ENCODE measurements at places on chromosomes 4 and X. TPM values are rescaled to one million over a fixed set of nuclear protein-coding genes. Genes with fewer than 3 reads are reported as not detected.

DNA sequence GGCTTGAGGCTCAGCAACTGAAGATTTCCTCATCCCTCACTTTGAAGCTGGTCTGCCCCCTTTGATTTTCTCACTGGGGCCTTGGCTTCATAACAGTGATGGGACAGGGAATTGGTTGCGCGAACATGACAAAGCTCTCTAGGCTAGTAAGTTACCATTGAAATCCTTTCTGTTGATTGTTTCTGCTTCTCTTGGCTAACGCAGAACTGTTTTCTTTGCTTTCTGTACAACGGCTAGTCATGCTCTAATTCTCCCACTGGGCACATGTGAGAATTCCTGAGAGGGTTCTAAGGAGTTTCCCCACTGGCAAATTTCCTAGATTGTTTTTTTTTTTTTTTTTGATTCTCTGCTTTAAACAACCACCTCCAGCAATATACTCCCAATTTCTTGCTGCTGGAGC, 738.6 kb downstream of the PCDH7 start:
- no peak for DNase-seq

GRCh38 chr4:181971973-181972372, 271.2 kb upstream of the TENM3 start:
- DNase-seq = peak; percentile 80

- no peak for DNase-seq
Measured at GRCh38 chr4:85964298-85964697, 395.6 kb downstream of the MAPK10 start.

- DNase-seq = no peak
Measured at GRCh38 chrX:113651306-113651705, 810.7 kb upstream of the AMOT start.

DNA sequence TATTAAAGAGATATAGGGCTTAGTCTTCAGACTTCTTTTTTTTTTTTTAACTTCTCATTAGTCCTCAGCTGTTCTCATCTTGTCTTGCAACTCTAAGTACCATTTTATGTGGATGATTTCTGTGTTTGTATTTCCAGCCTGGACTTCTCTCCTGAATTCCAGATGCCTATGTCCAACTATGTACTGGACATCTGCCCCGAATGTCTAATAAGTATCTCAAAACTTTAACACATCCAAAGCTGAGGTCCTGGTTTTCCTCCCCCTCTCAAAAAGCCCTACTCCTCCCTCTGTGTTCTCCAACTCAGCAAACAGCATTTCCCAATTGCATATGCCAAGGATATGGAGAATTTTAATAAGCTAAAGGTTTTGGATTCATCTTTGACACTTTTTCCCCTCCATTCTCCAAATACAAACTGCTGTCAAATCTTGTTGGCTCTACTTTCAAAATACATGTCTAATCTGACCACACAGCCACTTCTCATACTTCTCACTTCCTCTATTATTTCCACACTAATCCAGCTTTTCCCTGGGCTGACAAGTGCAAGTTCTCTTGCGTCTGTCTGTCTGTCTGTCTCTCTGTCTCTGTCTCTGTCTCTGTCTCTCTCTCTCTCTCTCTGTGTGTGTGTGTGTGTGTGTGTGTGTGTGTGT, 79.8 kb downstream of the CLCN5 start:
- no peak for DNase-seq

GRCh38 chrX:10032147-10032546, 65.0 kb downstream of the CLDN34 start:
- DNase-seq = no peak

DNA sequence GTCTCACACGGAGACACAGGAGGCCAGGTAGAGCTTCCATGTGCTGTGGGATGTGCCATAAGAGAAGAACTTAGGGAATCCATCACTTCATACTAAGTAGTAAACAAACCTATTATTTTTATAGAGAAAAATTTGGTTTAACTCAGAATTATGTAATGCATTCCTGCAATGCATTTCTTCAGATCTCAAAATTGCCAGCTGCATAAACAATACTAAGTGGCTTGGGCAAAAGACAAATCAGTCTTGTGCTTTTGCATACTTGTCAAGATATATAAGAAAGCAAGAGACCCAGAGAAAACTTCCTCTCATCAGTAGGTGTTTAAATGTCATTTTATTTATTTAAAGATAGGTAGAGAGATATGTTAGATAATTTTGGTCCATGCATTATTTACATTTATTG, 382.1 kb upstream of the CTSO start:
- DNase-seq = no peak

- DNase-seq = peak; percentile 86
Measured at GRCh38 chr4:182250446-182250845, 7.2 kb downstream of the TENM3 start.

DNA sequence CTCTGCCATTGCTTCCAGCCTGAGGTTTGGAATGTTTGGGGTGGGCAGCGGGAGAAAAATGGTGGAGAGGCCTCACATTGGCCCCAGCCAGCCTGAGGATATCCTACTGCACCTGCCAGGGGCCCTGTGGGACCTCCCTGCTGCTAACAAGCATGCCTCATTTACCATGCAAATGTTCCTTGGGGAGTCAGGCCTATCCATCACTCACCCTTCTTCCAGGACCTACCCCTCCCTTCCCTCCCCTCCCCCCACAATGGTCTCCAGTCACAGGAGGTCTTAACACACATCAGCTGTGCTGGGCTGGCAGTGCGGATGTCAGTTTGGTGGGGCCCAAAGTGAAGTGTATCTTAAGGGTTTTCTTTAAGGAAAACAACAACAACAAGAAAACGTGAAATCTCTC, 139.2 kb downstream of the SHOX start:
- no peak for DNase-seq

GRCh38 chr4:30471861-30472260, 248.3 kb upstream of the PCDH7 start:
- no peak for DNase-seq

The TMPRSS11F gene
- total RNA-seq = 0.10 TPM

The PLXNB3 gene
- total RNA-seq = 5.3 TPM

The FAM236A gene
- total RNA-seq = not detected

The MAP3K15 gene
- total RNA-seq = 0.10 TPM
